GM12892 (cell line): ENCODE measurements at places on chromosomes 3 and 15.

GRCh38 chr15:69131362-69132220, 28.8 kb upstream of the GLCE start:
- DNase-seq: no peak

GRCh38 chr15:69762373-69763148, 309.9 kb downstream of the RPLP1 start:
- DNase-seq: no peak

GRCh38 chr3:16994854-16995525, 110.2 kb downstream of the PLCL2 start:
- no peak for DNase-seq

GRCh38 chr3:120200493-120201235, 84.4 kb downstream of the GPR156 start:
- no peak for DNase-seq

DNA sequence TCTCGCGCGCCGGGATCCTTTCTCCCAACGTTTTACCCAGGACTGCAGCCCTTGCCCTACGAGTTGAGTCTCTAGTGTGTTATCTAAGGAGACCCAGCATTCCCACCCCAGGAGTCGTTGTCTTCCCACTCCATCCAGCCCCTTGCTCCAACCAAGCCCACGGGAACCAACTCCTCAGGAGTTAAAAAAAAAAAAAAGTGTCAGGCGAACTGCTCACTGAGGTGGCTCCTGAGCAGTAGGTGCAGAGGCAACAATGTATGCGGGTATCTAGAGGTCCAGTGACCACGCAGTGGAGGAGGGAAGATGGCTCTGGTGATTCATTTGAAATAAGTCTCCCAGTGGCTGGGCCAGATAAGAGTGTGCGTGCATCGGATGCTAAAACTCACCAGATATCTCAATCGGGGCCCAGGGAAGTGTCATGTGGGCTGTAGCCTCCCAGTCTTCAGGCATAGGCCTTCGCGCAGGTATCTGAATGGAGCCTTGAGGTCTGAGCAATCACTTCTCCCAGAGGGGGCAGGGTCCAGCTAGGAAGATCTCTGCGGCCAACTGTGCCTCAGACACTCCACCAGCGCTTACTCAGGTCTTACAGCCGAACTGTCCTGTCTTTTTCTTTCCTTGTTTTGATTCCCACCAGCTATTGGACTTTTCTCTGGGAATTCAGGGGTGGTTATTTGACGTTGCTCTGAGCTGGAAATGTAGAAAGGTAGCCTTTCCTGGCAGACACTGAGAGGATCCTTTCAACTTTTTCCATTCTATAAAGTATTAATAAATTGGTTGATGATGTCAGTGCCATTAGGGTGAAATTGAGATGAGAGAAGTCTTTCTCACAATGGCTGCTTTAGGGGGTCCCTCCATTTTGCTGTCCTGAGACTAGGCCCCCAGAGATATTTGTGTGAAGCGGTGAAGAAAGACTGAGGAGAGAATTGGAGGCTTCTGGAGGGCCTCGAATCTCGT, 21.0 kb downstream of the ZIC4 start:
- no peak for DNase-seq

- no peak for DNase-seq
Observed at GRCh38 chr3:156360083-156360482, 194.8 kb downstream of the SSR3 start.

GRCh38 chr3:109269577-109270275, 46.6 kb downstream of the DPPA2 start:
- DNase-seq: no peak

DNA sequence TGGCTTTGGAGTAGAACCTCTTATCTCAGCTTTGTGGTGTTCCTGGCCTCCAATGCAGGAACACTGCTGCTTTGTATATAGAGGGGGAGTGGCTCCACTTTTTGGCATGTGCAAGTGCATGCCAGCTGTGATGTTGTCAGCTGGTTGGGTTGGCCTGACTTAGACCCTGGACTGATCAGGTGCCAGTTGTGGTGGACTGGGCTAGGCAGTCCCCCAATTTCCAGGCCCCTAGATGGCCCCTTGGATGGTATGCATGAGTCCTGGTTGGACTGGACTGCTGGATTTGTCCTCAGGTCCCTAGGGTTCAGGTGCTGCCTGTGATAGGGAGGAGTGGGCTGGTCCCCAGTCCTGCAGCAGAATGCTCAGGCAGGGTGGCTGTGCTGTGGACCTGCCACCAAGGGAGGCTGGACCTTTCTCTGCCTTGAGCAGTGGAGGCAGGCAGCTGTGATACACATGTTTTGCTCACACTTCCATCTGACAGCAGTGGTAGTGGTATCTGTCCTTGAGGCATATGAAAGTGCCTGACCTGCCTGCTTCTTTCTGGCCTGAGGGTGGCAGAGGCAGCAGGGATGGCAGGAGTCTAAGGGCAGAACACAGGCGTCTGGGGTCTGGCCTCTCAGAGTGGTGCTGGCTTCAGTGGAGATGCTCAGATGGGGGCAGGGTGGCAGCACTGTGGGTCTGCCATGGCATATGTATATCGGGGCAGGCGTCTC, 74.8 kb downstream of the STXBP5L start:
- DNase-seq: no peak

DNA sequence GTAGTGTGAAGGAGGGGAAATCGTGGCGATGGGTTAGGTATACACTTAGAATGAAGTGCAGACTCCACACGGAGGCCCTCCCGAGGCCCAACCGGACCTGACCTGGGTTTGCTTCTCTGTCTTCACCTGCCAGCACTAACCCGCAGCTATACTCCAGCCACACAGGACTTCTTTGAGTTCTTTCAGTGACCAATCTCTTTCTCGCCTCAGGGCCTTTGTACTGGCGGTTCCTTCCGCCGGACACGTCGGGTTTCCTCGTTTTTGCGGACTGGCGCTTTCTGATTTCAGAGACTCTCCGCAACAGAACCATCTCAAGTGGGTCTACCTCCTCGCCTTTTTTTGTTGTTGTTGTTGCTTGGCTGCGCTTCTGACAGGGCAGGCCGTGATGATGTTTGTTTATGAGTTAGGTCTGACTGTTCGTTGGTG, at the start of gene NEIL1:
Gene NEIL1 (plus strand): TSS at position 244 of the 426 bp plus-strand sequence. CDS start 1,867 bp downstream, outside the sequence.
- no peak for DNase-seq

- DNase-seq: no peak
Observed at GRCh38 chr3:59180006-59180405, 130.2 kb upstream of the CFAP20DC start.

DNA sequence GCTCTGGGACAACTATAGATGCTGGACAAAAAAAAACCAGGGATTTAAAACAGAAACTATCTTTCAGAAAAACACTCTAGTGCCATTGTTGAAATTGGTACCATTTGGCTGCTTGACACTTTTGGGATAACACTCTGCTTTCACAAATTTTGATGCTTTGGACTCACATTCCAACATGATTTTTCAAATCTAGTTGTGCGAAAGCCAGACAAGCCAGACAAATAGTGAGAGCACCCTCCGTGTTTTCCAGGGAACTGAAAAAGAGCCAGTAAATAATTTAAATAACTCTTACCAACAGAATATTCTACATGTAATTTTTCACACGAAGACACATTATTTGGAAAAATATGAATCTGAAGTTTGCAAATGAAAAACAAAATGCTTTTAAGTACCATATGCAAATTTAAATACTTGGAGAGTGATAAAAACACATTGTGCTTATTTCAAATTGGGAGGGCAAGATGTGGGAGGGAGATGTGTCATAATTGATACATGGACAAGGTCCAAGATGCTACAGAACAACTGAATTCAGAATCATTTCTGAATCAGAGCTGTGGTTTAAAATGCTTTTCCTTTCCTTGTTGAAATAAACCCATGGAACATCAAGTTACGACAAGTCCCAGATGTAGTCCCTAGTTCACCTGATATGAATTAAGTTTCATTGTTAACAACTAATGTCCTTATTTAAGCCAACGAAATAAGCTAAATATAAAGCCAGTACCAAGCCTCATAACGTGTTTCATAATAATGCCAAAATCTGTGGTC, 144.2 kb upstream of the SOX2 start:
- no peak for DNase-seq

DNA sequence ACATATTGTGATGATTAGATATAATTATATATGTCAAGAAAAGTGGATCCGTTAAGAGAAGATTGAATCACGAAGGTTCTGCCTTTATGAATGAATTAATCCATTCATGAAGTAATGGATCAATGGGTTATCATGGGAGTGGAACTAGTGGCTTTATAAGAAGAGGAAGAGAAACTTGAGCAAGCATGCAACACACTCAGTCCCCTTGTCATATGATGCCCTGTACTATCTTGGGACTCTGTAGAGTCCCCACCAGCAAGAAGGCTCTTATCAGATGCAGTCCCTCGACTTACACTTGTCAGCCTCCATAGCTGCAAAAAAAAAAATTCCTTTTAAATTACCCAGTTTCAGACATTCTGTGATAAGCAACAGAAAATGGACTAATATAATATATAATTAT, 301.9 kb downstream of the RAP2B start:
- no peak for DNase-seq

DNA sequence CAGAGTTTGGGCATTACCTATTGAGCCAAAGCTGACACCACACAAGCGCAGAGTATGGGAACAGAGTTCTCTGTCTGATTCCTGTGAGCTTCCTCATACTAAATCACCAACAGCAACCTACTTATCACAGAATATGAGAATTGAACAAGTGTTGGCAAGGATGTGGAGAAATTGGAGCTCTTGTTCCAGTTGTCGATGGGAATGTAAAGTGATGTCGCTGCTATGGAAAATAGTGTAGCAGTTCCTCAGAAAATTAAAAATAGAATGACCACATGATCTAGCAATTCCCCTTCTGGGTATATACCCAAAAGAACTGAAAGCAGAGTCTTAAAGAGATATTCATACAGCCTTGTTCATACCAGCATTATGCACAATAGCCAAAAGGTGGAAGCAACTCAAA, 33.4 kb downstream of the CD86 start:
- no peak for DNase-seq

DNA sequence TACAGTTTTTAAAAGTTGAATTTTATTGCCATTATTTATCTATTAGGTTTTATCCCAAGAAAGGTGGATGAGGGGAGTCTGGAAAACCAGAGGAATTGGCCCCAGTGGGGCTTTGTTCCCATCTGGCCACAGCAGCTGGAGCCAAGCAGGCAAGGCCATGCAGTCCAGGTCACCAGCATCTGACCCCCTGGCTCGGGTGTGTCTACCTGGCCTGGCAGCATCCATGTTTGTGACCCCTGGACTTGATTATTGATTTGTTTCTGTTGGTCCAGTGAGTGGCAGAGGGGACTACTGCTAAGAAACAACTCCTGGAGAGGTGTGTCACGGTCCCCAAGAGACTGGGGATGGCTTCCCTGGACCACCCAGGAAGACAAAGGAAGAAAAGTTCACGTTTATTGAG, 111.1 kb downstream of the NUP210 start:
- no peak for DNase-seq

GRCh38 chr3:23325466-23326065, 122.4 kb downstream of the UBE2E2 start:
- no peak for DNase-seq

DNA sequence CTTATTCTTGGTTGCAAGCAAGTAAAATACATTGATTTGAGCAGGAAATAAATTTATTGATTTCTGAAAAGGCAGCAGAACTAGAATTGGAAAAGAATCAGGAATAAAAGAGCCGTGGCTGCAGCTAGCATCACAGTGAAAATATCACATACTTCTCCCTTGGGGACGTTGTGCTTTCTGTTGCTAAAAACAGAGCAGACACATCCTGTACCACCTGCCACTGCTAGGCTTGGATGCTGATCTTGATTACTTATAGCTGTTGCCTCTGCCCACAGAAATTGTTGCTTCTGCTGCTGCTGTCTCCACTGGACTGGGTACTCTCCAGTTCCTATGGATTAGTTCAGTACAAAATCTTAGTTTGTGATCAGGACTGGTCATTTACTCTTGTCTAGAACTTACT, 283.8 kb downstream of the C3orf38 start:
- DNase-seq: no peak

GRCh38 chr15:85005319-85005718, 23.7 kb downstream of the PDE8A start:
- no peak for DNase-seq

DNA sequence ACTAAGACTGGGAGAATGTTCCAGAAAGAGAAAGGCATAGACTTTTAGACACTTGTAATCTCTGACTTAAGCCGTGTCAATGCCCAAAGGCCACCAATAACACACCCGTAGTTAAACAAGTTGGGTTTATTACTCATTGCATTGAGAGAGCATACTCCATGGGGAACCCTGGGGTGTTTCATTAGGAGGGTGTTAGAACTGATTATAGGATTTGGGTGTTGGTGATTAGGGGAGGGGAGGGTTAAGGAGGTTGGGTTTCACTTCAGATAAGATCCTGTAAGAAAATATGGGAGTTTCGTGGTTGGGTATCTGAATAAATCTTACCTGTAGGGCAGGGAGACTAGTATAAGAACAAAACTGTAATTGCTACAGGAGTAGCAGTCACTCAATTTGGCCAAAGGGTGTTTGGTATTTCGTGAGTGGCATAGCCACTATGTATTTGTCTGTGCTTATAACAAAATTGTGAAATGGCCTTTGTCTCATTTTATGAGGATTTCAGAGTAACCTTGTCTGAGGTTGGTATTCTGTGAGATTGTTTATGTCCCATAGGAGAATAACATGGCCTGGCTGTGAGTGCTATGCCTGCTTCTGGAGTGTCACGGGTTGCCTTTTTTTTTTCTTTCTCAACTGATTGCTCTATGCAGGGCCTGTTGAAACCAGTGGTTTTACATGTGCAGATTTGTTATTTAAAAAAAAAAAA, 2.9 kb downstream of the HACD3 start:
- DNase-seq: no peak

DNA sequence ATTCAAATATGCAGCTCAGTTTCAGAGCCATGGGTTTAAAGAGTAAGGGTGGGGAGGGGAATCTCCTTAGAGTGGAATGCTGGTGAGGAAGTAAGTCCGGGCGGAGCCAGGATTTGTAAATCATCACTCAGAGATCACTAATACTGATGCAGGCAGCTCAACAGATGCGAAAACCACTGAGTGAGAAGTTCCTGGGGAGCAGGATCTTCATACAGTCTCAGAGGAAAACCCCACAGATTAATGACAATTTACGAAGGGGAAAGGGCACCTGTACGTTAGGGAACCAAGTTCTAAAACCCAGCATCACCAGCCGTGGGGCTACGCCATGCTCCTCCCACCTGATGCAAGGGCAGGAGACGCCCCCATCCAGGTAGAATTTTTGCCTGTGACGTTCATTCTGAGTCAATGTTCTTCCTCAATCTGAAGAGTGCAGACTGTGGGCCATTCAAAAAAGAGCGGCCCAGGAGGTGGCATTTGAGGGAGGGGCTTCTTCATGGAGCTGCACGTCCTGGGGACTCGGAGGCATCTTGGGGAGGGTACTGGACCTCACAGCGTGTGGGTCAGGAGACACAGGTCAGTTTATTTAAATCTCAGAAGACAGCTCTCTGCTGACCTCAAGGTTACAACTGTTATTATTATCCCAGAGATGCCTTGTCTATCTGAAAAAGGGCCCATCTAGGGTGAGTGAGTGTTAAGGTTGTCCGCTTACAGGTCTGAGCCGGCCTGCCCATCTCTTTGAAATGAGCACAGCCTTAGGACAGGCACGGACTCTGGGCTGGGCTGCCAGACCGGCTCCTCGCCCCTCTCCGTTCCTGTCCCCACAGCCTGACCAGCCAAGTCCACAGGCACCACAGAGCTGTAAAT, 228.0 kb downstream of the XXYLT1 start:
- DNase-seq: no peak
